ENCODE measurements at places on chromosomes 5 and 9. TPM values are rescaled to one million over a fixed set of nuclear protein-coding genes. Genes with fewer than 3 reads are reported as not detected.
A peak's percentile ranks its signal among the peaks of the same experiment; 100 is the strongest.

Gene DNLZ
- total RNA-seq, result 15.3 TPM

Gene SIL1
- total RNA-seq, result 24.9 TPM

Gene SOHLH1
- total RNA-seq, result not detected

Gene GABRG2
- not detected for total RNA-seq

Gene SNCB
- not detected for total RNA-seq

DNA sequence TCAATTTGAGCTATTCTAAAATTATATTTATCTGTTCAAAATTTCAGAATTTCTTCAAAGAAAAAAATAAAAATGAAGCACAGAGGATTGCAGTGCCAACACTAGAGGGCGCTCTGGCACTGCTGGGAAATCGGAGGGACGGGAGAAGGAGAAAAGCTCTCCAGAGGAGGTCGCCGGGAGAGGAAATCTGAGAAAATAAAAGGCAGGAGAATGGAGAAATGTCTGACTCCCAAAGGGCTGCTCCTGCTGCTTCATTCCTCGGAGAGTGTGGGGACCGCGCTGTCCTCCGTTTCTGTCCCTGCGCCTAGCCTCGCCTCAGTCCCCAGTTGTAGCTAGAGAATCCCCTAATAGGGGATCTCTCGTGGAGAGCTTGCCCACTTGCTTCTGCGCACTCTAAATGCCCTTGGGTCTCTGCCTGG is 40.0 kb upstream of the ARSB start:
- DNase-seq, result peak; percentile 47

GRCh38 chr9:4797854-4798150 is 5.1 kb downstream of the RCL1 start:
- DNase-seq, result no peak

DNA sequence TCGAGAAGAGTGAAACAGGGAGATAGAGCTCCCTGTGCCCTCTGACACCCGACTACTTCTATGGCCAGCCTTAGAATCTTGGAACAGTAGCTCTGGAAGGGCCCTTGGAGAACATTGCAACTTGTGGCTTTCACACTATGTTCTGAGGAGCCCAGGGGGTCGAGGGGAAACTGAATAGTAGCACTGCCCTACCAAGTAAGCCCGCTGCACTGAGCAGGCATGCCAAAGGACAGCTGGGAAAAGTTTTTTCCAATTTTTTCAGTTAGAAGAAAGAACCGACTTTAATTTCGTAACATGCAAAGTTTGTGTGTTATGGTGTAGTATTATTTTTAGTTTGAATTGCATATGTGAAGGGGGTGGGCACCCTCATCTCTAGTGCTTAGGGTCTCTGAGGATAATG is 10.9 kb downstream of the SMIM3 start:
- no peak for DNase-seq

GRCh38 chr9:91412941-91413340 is 10.7 kb downstream of the NFIL3 start:
- no peak for DNase-seq

DNA sequence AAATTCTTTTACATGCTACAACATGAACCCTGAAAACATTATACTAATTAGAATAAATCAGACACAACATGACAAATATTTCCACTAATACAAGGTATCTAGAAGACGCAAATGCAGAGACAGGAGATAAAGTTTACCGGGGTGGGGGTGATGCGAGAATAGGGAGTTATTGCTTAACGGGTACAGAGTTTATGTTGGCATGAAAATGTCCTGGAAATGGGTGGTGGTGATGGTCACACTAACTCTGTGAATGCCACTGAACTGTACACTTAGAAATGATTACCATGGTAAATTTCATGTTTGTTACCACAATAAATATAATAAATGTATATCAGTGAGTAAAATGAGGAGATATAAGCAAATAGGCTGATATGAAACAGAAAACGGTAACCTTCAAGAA is 132.7 kb downstream of the DCP2 start:
- no peak for DNase-seq

GRCh38 chr5:35850967-35851680 is 5.6 kb upstream of the IL7R start:
- DNase-seq, result peak; percentile 62

GRCh38 chr5:73120222-73121118 is at the start of gene TMEM171:
Gene TMEM171, plus strand, starts transcription at chr5:73120575. Its CDS starts 2,799 bp downstream, at chr5:73123374.
- DNase-seq, result peak; percentile 39

DNA sequence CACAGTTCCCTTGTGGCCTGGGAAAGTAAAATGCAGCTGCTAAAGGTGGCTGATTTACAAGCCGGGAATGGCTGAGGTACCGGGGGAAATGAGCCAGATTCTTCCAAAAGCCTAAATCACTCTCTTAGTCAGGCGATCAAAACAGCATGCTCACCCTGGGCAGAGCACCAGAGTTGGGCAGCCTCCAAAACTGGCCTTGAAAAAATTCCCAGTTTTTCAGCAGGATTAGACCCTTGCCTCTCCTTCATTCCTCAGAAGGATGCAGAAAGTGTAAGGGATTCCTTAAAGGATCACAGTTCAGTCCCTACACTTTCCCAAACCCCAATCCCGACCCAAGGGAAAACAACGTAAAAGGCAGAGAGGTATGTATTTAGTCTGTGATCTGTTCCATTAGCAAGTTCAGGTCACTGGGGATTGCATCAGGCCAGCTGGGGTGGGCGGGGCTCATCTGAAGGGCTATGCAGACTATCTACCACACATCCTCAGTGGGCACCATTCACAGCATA is 16.9 kb downstream of the TMEM174 start:
- peak; percentile 52 for DNase-seq

- DNase-seq, result peak; percentile 92
These were observed 141.6 kb downstream of the NR3C1 start for GRCh38 chr5:143261748-143262392.

- no peak for DNase-seq
These were observed 22.4 kb downstream of the NRG2 start for GRCh38 chr5:140020601-140021177.

Measured in RPMI7951 (cell line).